GM04503 (cell line): ENCODE measurements at places on chromosomes 12 and 14.

DNA sequence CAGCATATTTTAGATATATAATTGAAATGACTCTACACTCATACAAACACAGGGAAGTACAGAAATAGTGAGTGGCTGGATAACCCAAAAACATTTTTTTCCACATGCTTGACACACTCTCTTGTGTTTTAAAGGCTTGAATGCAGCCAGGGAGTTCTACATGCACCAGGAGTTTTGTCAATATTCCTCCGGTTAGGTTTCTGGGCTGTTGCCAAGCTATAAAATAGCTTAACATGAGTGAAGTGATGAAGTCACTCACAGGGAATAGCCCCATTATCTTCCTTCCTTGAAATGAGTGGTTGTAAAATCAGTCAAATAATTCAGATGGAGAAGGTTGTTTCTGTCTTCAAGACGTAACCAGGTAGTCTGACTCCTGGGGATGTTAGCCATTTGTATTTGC is 582.7 kb downstream of the SLC6A15 start:
- DNase-seq, result no peak

- DNase-seq, result peak; percentile 65
Measured at GRCh38 chr14:52241087-52241793, 26.3 kb upstream of the PTGDR start.

DNA sequence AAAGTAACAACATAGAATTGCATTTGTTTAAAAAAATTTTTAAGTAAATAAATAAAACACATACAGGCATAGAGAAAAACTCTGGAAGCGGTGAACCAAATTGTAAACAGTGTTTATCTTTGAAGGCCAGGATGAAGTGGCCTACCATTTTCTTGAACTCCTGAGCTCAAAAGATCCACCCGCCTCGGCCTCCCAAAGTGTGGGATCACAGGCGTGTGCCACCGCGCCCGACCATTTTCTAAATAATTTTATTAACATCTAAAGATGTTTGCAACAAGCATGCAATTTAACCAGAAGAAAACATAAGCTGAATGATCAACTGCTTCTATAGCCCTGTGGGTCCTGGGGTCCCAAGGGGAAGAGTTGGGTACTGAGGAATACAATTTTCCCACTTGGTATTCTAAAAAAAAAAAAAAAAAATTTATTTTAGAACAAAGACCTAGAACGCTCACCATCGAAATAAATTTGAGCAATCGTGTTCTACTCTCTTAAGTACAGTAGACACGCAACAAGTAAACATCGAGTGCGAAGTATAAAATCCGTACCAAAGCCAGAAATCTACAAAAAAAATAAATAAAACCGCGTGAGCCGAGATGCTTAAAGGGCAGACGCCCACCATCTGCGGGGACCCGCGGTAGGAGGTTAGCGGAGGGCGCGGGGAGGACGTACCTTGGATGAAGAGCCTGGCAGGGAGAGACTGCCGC is 484 bp downstream of the MIS18BP1 start:
- no peak for DNase-seq

GRCh38 chr14:87667659-87668058 is 325.3 kb downstream of the GALC start:
- no peak for DNase-seq

GRCh38 chr12:27615331-27615891 is 80.8 kb upstream of the REP15 start:
- peak; percentile 61 for DNase-seq

- DNase-seq, result no peak
Measured at GRCh38 chr14:64293976-64294671, at the start of gene ESR2. Gene ESR2, minus strand, starts transcription at chr14:64294371. Its CDS starts 11,386 bp downstream, at chr14:64282985.
